Mammary epithelial cell (primary cell): ENCODE measurements at places on chromosomes 1 and 21. TPM values are rescaled to one million over a fixed set of nuclear protein-coding genes. Genes with fewer than 3 reads are reported as not detected.

DNA sequence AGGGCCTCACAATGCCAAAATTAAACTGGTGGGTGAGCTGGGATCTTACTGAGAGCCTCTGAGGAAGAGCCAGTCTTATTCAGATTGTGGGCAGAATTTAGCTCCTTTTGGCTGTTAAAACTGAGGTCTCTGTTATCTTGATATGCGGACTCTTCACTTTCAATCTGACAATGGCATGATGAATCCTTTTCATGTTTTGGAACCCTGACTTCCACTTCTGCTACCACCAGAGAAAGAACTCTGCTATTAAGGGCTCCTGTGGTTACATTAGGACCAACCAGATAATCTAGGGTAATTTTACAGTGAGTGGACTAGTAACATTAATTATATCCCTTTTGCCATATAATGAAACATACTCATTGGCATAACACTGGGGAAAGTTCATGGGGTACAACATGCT, 219.0 kb downstream of the LRRIQ3 start:
- DNase-seq = no peak

GRCh38 chr1:224922404-224923164, 6.9 kb upstream of the DNAH14 start:
- DNase-seq = peak; percentile 39

The DCDC2B gene
- polyA plus RNA-seq = not detected

DNA sequence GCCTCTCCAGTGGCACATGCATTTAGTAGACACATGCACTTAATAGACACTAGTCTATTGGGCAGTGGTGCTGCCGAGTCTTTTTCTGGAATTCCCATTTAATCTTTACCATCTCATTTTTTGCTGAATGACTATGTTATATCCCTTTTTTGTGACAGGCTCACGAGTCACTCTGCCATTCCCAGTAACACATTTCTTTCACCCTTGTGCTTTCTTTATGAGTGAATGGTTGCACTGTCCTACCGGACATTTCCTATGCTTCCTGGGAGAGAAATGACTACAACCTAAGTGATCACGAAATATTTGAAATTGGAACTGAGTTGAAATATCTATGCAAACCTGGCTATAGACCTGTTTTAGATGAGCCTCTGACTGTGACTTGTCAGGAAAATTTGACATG, 70.9 kb downstream of the C4BPA start:
- DNase-seq = no peak

- DNase-seq = no peak
These were observed 39.2 kb downstream of the B3GALNT2 start for GRCh38 chr1:235465066-235465465.

- no peak for DNase-seq
These were observed 3.2 kb downstream of the BRINP2 start for GRCh38 chr1:177173976-177174375.

The SLC44A3 gene
- polyA plus RNA-seq = 3.6 TPM

DNA sequence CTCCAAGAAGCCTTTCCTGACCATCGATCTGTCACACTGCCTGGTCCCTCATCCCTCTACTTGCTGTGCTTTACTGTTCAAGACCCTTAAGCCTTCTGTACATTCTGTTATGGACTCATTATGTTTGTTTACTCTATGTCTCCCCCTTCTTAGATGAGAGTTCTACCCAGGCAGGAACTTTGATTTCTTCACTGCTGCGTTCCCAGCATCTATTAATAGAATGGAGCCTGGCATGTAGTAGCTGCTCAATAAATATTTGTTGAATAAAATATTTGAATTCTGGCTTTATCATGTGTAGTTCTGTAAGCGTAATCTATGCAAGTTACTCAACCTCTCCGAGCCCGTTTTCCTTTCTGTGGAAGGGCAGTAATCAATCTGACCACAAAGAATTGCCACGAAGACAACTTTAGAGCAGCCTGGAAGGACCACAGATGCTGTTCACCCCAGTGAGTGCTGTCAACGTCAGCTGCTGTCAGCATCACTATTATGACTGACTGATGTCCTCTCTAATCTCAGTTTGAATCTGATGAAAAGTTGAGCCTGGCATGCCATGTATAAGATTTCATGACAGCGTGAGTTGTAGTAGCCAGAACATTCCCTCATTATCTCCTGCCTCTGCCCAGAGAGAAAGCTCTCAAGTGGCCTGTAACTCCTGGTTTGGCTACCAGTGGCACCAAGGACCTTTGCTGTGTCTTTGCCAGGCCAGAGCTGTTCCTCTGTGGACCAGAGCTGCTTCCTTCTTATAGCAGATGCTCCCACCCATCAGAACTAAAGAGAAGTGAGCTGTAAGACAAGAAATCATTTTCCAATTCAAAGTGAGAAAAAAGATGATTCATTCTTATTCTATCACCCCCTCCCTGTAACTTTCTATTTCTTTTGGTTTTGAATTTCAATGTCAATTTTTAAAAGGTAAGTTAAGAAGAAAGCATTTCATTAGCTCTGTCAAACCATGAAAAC, 94.5 kb downstream of the PRDM2 start:
- DNase-seq = no peak

DNA sequence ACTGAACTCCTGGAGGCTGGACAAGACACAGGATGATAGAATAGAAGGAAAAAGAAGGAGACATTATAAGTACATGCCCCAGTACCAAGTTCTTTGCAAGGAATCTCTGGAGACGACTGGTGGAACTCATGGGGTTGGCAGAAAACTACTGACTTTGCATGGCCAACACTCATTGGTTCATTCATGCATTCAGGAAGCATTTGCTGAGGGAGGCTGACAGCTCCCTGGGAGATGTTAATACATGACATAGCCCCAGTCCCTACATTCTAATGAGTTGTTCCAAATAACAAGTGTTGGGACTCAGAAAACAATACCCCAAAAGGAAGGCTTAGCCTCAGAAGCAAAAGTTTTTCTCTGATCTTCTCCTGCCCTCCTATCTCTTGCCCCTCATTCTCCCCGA, 172.8 kb upstream of the IRF2BP2 start:
- DNase-seq = no peak

DNA sequence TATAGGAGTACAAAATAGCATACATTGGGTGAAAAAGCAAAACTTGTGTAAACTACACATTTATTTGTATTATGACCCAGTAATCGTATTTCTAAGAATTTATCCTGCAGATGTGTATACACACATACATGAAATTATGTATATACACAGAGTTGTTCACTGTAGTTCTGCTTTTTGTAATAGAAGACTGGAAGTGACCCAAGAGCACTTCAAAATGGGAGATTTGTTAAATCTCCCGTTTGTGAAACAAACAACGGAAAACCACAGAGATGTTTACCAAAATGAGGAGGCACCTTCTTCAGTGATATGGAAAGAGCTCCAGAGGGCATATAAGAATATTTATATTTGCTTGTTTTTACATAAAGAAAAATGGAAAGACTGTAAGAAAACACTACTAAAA, 18.0 kb upstream of the MNDA start:
- no peak for DNase-seq

DNA sequence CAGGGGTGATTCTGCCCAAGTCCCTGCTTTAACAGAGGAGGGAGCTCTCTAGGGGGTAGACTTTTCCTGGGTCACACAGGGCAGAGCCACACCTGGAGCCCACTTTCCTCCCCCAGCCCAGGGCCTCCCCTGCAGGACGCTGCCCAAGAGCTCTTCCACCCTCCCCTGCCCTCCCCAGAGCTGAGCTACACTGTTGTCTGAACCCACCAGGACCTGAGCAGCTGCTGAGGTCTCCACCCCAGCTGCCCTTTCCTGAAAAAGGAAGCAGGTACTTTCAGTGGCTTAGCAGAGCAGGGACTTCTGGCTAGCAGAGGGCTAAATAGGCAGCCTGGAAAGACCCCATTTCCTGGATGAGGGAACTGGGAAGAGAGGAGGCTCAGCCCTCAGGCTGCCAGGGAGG, 169.3 kb upstream of the ETV3 start:
- DNase-seq = no peak

- DNase-seq = no peak
These were observed 142.0 kb upstream of the ATP1B1 start for GRCh38 chr1:168964478-168964877.

The VASH2 gene
- 0.17 TPM for polyA plus RNA-seq

DNA sequence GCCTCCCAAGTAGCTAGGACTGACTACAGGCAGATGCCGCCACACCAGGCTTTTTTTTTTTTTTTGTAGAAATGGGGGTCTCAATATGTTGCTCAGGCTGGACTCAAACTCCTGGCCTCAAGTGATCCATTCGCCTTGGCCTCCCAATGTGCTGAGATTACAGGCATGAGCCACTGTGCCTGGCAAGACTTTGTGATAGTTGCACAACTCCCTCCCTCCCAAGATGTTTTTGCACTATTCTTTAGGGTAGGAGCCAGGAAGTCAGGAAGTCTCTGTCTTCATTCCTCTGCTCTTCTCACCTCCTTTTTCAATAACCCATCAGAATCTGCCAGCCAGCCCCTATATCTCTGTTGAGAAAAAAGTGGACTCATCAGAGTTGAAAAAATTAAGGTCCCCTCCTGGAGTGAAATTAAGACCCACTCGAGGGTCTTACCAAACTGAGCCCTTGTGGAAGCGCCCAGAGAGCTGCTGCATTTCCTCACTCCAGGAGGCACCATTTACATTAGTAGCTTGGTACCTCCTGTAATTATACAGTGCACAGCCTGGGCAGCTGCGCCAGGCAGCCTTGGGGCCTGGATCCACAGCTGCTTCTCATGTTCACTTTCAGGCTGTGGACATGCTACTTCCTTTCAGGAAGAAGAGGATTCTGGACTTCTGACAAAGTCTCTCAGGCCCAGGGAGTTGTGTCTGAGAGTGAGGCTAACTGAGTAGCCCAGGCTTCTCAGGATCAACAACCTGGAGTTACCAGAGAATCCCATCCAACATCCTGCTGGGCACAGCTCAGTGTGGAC, 24.0 kb downstream of the TCEA3 start:
- DNase-seq = no peak

GRCh38 chr1:40477678-40478053, 576 bp downstream of the ZFP69 start:
- peak; percentile 23 for DNase-seq

DNA sequence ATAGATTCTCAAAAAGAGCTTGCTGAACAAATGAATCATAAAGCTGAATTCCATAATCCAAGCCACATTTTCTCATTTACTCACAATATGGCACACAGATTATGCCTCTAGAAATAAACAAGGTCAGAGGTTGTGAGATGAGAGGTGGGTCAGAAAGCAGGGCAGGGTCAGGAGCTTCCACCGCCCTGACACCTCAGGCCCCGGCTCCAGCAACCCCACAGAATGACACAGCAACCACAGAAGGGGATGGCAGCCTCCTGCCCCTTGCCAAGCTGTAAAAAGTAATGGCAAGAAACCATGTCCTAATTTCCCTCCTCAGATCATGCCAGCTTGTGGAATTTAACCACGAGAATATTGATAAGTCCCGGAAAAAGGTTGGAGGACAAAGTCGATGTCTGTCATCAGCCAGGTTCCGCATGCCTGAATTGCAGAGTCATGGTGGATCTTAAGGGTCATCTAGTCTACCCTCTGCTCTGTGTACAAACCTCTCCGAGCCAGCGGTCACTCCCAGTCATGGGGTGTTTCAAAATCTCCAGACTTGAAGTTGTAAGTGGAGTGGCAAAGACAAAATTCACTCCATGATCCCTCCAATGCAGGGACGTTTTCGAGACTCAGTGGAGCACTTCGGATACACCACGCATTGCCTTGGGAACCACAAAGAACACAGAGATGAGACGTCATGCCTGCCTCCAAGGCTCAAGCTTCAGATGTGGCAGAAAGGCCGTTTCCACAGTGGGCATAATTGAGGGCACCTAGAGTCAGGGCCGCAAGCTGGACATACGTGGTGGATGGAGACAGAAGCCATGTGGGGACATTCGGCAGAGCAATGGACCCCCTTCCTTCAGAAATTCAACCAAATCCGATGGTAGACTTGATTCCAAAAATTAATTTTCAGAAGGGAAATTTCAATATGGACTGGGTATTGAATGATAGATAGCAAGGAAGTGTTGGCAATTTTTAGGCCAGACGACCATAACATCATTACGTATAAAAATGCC, 254.0 kb downstream of the TOMM20 start:
- DNase-seq = no peak

- peak; percentile 68 for DNase-seq
These were observed 88.1 kb upstream of the HIVEP3 start for GRCh38 chr1:42006836-42007235.

The KCND3 gene
- 0.12 TPM for polyA plus RNA-seq

DNA sequence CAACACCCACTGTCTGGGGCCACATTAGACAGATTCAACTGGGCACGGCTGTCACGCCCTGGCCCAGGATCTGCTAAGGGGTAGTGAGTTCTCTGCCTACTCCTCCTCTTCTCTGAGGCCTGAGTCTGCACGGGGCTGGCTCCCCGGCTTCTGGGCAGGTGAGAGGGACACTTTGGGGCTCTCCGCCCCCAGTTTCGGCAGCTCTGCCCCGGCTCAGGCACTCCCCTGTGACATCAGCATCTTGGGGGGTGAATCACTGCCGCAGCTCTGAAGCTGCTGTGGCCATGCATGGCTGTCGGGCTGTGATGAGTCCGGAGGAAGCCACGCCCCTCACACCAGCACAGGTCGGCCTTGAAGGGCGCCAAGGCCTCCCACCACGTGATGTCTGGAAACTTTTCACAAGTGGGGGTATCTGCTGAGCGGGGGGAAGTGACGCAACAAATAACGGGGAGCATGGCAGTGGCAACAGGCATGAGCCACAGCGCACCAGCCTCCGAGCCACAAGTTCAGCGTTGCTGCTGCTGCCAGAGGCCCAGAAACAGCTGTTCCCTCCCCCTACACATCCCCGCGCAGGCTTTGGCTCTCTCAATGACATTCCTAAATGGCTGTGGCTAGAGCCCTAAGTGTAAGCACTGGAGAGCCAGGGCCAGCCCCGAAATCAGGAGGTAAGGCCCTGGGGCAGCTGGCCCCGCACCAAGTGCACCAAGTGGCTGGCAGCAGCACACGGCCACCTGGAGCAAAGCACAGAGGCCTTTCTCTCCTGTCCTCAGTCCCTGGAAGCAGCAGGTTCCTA, 26.3 kb downstream of the ZBTB17 start:
- peak; percentile 99 for DNase-seq

- DNase-seq = no peak
These were observed 5.1 kb downstream of the TIAM1 start for GRCh38 chr21:31338908-31339368.

- DNase-seq = no peak
These were observed 19.2 kb upstream of the VASH2 start for GRCh38 chr1:212930986-212931678.

DNA sequence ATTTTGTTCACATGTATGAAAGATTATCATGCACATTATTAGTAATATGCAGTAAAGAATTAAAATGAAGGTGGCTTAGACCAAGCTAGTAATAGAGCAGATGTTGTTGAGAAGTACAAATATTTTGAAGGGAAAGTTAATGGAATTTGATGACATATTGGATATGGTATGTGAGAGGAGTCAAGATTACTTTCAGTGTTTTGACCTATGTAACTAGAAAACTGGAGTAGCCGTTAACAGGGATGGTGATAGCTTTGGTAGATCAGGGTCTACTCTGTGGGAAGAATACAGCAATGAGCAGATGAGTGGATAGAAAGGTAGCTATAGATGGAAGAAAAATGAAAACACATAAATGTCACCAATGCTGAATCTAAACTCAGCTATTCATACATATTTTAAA, 163.2 kb upstream of the LRRC7 start:
- DNase-seq = no peak

The NHLH1 gene
- 0.10 TPM for polyA plus RNA-seq

GRCh38 chr1:32876341-32877210, 5.9 kb upstream of the FNDC5 start:
- DNase-seq = no peak
